Activated T-helper 1 cell treated with anti-CD3 and anti-CD28 coated beads, Interleukin-12 subunit alpha, Interleukin-12 subunit beta, Interleukin-2, Interleukin-4 antibody, amounts not matched to agents 30 ng/mL and 10 ng/mL and 1 ng/mL, durations not matched to agents 14 hours and 24 hours and 36 hours (primary cell): ENCODE measurements at places on chromosomes 2 and 18. TPM values are rescaled to one million over a fixed set of nuclear protein-coding genes. Genes with fewer than 3 reads are reported as not detected.

Gene POTEE
- total RNA-seq = 0.67 and 1.1 TPM in 2 replicates

Gene SLC23A3
- 1.8 and 1.9 TPM in 2 replicates for total RNA-seq

Gene PCARE
- not detected in 2 replicates for total RNA-seq

Gene ZNF512
- 24.6 and 25.0 TPM in 2 replicates for total RNA-seq

Gene RAPGEF4
- 0.31 and 0.42 TPM in 2 replicates for total RNA-seq

Gene PFN4
- total RNA-seq = not detected in 2 replicates

Gene EPC2
- 36.2 and 36.9 TPM in 2 replicates for total RNA-seq

Gene ARHGEF4
- total RNA-seq = 0.05 and 0.10 TPM in 2 replicates

Gene ERCC3
- total RNA-seq = 63.1 and 65.5 TPM in 2 replicates

Gene VIL1
- not detected in 2 replicates for total RNA-seq

Gene TSPYL6
- total RNA-seq = not detected in 2 replicates
